ENCODE measurements at places on chromosomes 3 and 15.

DNA sequence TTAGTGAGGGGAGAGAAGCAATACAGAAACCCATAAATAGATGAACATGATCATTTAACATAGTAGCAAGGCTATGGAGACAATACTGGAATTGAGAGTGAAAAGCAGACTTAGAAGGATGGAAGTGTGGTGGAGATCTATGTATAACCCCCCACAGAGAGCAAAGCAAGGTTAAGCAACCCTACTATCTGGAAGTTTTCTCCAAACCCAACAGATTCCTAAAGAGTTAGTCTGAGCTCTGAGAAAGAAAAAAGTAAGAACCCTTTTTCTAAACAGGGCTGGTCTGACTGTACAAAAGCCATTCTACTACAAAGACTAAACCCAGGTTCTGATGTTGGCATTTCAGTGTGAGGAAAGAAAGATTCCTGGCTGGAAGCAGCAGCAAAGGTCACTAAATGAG lies 153.2 kb downstream of the WNT5A start:
- no peak for DNase-seq

- DNase-seq = no peak
These were observed 42.6 kb downstream of the MYZAP start for GRCh38 chr15:57634290-57634689.

DNA sequence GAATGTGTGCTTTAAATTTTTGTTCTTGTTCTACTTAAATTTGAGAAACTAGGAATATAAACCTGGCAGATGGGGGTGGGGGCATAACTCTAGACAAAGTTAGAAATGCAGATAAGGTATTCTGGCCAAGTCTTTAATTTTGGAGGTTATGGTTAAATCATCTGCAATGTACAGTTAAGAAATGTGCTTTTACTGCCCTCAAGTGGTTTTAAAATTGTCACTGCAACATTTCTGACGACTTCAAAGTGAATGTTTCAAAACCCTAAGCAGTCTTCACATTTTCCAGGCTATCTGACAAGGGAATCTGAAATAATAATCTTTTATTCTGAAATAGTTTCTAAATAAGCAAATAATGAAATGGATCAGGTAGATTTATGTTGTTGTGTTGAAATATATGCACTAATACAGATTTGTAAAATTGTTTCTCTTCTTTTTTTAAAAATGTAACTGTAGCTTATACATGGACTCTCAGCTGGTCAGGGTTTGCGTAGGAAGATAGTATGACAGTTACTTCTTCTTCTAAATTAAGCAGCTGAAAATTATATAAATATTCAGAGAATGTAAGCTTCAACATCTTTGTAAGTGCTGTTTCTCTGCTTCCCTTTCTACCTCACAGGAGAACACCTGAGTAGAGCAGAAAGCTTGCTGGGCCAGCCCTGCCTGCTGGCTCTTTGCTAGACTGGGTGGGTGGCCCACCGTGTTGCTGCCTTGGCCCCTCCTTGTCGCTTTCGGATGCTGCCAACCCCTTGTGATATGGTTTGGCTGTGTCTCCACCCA lies 45.0 kb downstream of the SUCNR1 start:
- no peak for DNase-seq

- no peak for DNase-seq
These were observed 136.4 kb upstream of the GOLGA6L4 start for GRCh38 chr15:84099181-84099580.

DNA sequence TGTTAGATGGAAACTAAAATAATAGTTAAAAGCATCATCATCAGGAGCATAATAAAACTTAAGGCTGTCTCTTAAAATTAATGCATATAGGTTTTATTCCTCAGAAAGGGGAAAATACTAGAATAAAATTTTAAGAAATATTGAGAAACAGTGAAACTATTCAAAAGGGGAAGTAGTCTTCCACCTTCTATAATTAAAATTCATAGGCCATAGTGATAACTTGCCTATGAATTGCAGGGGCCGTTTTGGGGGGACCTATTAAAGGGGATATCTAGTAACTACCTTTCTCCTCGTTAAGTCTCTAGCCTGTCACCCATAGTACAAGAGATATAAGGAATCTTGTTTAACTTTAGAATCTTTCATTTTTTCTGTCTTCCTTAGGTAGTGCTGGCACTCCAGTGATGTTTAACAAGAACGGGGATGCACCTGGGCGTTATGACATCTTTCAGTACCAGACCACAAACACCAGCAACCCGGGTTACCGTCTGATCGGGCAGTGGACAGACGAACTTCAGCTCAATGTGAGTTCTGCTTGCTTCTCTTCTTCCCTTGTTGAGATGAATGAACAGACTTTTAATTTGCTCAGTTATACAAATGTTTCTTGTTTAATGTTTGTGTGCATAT lies 600.4 kb downstream of the GRM7 start:
- no peak for DNase-seq

GRCh38 chr3:179375091-179375999 lies 27.8 kb downstream of the MFN1 start:
- DNase-seq = no peak

- DNase-seq = no peak
These were observed 228.2 kb upstream of the ZPLD1 start for GRCh38 chr3:102206511-102207031.

DNA sequence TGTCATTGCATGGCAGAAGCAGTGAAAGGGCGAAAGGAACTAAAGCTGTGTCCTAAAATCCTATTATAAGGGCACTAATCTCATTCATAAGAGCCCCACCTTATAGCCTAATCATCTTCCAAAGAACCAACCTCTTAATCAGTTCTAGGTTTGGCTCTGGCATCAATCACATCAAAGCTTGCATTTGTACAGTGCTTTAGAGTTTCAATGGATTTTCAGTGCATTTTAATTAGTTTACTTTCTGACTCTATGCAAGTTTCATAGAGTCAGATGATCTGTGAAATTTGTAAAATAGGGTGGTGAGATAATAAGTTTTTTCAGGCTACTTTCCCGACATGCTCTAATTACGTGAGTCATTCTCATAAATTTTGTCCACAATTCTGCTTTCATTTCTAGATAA lies 341.1 kb downstream of the DIPK2A start:
- DNase-seq = no peak

DNA sequence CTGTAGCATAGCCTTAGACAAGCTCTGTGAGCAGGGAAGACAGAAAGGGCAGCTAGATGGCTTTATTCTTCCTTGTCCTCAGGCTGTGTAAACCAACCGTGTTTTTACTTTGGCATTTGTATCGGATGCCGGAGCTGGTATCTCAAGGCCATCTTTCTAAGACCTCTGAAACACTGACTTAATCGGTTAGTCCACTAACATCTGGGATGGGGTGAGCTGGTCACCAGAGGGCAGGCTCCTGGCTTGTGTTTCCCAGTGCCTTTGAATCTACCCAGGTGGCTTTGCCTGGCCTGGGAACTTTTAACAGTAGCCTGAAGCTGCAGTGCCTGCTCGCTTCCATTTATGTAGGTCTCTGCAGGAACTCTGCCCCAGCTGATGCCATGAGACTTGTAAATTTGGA lies 252.7 kb downstream of the NR1D2 start:
- DNase-seq = no peak

GRCh38 chr3:29805757-29806156 lies 524.9 kb downstream of the RBMS3 start:
- DNase-seq = no peak

GRCh38 chr3:147049821-147050220 lies 356.5 kb downstream of the ZIC4 start:
- DNase-seq = no peak

DNA sequence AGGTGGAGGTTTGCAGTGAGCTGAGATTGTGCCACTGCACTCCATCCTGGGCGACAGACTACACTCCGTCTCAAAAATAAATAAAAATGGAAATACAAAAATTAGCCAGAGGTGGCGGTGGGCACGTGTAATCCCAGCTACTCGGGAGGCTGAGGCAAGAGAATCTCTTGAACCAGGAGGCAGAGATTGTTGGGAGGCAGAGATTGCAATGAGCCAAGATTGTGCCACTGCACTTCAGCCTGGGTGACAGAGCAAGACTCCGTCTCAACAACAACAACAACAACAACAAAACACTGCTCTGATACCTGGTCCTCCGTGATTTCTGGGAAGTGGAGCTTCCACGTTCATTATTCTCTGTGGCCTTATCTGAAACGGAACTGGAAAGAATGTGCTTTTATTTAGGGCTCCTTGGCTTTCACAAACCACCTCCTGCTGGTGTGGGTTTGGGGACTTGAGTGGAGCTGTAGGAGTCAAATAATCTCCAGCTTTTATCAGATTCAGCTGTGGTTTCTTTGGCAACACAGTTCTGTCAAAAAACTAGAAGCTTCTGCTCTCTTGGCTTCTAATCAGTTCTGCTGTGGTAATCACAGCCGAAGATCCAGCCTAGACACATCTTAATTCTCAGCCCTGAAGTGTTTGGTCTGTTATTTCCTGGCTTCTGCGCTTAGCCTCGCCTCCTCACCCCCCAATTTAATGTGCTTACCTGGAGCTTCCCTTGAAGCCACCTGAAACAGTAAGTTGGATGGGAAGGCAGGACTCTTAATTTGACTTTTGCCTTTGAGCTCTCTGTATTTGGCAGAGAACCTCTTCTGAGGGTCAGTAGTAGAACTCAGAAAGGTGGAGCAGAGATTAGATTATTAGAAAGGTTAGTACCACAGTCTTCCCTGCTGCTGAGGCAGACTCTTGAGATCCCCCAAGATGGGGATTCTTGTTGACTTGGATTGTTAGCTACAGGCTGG lies 21.4 kb downstream of the IRAK2 start:
- no peak for DNase-seq

DNA sequence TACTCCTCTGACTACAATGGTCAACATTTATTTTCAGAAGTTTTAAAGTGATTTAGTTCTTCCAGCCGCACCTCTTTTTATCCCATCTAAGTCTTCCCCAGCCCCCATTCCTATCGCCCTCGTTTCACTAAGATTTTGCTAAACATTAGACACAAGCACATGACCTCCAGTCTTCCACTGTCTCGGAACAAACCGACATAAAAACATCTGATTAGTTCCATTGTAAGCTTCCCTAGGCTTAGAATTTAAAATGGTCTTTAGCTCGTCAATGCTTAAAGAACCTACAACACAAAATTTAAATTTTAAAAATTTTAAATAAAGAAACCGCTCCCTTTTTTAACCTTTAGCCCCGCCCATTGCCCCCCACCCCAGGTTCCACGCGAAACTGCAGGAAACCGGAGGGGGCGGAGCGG lies 284 bp upstream of the TSC22D2 start:
- DNase-seq = no peak

GRCh38 chr3:62167566-62168262 lies 205.6 kb downstream of the FEZF2 start:
- no peak for DNase-seq

Measured in activated T-helper 1 cell treated with anti-CD3 and anti-CD28 coated beads, Interleukin-2, amount 50 U/mL, for 16 hours (primary cell).